ENCODE measurements at places on chromosomes 11 and 22. TPM values are rescaled to one million over a fixed set of nuclear protein-coding genes. Genes with fewer than 3 reads are reported as not detected.

CBLIF gene
- not detected for polyA plus RNA-seq

TRPC6 gene
- polyA plus RNA-seq = 3.3 TPM

AQP11 gene
- polyA plus RNA-seq = 0.17 TPM

EFCAB6 gene
- 1.9 TPM for polyA plus RNA-seq

RHOG gene
- polyA plus RNA-seq = 287 TPM

FXYD2 gene
- polyA plus RNA-seq = 4.5 TPM

MMP27 gene
- not detected for polyA plus RNA-seq

MS4A3 gene
- 0.20 TPM for polyA plus RNA-seq

DNAJB13 gene
- 5.4 TPM for polyA plus RNA-seq

KLHL22 gene
- 16.9 TPM for polyA plus RNA-seq

NPAS4 gene
- 0.14 TPM for polyA plus RNA-seq

OR4C45 gene
- polyA plus RNA-seq = not detected

ALG8 gene
- 62.8 TPM for polyA plus RNA-seq

ARFIP2 gene
- polyA plus RNA-seq = 51.1 TPM

MCAT gene
- polyA plus RNA-seq = 22.1 TPM

CDC42BPG gene
- polyA plus RNA-seq = 7.1 TPM

SCGB1A1 gene
- polyA plus RNA-seq = 6,099 TPM

ANKK1 gene
- 0.49 TPM for polyA plus RNA-seq

MYO7A gene
- 1.8 TPM for polyA plus RNA-seq

Data from lung (tissue), 17 donors.